LHCN-M2 (cell line): ENCODE measurements at places on chromosomes 5 and 9.

GRCh38 chr5:42089705-42090104 is 164.6 kb downstream of the FBXO4 start:
- DNase-seq: no peak

- DNase-seq: peak; percentile 75
Observed at GRCh38 chr9:33165263-33166151, 1.6 kb downstream of the B4GALT1 start.

DNA sequence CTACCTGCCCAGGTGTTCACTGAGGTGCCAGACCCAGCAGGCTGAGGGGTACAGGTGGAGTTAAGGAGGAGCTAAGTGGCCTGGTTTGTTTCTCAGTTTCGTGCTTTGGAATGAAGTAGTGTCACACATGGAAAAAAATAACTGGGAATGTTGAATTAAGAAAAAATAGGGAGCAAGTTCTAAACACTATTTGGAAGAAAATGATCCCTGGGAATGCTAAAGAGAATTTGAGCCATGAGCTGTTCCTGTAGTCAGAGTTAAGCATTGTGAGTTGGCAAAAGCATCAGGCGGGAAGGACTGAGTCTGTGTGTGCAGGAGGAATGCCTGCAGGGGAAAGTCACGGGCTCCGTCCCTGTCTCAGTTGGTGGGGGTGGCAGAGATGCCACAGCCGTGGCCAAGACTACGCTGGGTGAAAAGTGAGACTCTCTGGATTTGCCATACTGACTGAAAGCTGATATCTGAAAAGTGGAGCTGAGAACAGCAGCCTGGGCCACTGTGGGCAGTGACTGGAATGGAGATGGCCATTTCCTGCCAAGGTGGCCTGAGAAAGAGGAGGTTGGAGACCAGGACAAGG is 37.0 kb downstream of the SYK start:
- no peak for DNase-seq

GRCh38 chr5:53438486-53439472 is 41.6 kb upstream of the FST start:
- peak; percentile 61 for DNase-seq

GRCh38 chr5:7754997-7755596 is 95.8 kb downstream of the CFAP90 start:
- peak; percentile 31 for DNase-seq

- DNase-seq: peak; percentile 67
Observed at GRCh38 chr5:142017832-142018427, 5.1 kb upstream of the GNPDA1 start.

- no peak for DNase-seq
Observed at GRCh38 chr5:143026380-143026779, 256.2 kb downstream of the ARHGAP26 start.

DNA sequence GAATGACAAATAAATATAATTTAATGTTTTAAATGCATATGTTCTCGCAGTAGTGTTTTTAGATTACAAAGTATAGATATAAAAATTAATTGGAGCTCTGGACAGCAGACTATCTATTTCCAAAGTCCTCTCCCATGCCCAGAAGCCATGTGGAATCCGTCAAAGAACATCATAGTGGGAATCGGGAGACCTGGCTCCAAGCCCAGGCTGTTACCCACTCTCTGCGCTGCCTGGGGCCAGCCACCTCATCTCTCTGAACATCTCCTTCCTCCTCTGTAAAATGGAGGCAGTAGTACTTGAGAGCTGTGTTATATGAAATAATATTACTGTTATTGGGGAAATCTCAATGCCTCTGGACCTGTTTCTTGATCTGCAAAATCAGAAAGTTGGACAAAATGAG is 58.1 kb upstream of the SLC30A5 start:
- no peak for DNase-seq

GRCh38 chr5:115435778-115436712 is 108.5 kb downstream of the FEM1C start:
- DNase-seq: no peak

- peak; percentile 59 for DNase-seq
Observed at GRCh38 chr5:104347119-104347708, 784.6 kb upstream of the NUDT12 start.

DNA sequence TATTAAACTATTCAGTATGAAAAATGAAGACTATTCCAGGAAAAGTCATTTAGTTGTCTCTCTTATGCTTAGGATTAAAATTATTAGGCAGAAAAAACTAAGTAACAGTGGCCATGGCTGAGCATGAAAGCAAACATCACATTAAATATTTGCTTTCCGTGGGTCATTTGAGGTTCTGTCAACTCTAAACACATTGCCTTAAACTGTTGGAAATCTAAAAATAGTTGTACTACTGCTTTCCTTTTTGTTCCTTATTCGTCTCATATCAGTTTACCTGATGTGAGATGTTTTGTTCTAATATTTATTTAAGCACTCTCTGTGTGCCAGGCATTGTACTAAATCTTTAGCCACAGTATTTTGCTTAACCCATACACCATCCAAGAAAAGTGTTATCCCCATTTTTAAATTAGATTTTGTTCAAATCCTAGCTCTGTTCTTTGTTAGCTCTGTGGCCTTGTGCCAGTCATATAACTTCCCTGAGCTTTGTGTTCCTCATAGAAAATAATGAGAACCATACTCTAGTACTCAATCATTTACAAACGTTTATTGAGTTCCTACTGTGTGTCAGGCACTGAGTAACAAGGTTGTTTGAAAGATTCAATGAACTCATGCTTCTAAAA is 18.7 kb upstream of the ZNF608 start:
- DNase-seq: no peak

DNA sequence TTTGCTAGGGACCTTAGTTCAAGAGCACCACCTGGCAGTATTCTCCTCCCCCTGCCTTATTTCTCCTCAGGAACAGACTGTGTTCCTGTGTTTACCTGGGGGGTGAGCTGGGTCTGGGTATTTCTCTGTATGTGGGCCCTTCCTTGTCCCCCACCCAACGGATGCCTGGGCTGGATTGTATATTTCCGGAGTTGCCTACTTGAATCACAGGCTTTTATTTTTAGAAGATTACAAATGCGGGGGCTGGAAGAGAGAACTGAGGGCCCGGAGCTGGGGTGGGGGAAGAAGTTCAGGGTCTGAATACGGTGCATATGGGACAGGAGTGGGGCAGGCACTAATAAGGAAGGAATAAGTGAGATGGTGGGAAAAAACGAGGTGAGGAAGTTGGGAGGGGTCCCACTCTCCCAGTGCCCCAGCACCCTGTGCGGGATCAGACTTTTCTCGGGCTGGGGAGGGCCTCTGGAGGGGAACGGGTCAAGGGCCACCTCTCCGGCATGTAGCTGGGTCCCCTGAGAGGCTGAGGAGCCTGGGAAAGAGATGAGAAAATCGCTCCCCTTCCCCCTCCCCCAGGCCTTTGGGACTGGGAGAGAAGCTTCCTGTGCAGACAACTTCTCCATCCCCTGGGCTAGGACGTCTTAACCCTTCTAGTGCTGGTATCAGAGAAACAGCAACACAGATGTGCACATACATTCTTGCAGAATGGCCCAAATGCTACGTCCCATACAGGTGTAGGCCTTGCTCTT is 42.1 kb downstream of the PCDH1 start:
- DNase-seq: no peak

DNA sequence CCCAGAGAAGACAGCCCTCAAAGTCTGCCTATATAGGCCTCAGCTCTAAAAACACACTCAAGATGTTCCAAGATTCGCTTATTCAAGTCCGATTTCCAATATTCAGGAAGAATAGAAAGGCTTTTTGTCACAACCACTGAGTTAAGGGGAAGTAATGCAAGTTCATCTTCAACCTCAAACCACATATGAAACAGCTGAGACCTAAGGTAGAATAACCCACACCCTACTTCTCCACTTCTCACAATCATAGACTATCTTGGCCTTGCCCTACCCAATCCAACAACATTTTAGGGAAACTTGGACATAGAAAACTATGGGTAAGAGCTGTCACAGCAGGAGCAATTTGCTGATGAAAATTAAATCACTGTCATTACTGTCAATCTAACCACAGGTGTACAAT is 152.0 kb upstream of the LRRTM2 start:
- DNase-seq: peak; percentile 59

GRCh38 chr9:27880156-27880555 is 306.9 kb upstream of the C9orf72 start:
- DNase-seq: no peak

GRCh38 chr9:81108391-81108790 is 581.0 kb downstream of the TLE1 start:
- peak; percentile 97 for DNase-seq

DNA sequence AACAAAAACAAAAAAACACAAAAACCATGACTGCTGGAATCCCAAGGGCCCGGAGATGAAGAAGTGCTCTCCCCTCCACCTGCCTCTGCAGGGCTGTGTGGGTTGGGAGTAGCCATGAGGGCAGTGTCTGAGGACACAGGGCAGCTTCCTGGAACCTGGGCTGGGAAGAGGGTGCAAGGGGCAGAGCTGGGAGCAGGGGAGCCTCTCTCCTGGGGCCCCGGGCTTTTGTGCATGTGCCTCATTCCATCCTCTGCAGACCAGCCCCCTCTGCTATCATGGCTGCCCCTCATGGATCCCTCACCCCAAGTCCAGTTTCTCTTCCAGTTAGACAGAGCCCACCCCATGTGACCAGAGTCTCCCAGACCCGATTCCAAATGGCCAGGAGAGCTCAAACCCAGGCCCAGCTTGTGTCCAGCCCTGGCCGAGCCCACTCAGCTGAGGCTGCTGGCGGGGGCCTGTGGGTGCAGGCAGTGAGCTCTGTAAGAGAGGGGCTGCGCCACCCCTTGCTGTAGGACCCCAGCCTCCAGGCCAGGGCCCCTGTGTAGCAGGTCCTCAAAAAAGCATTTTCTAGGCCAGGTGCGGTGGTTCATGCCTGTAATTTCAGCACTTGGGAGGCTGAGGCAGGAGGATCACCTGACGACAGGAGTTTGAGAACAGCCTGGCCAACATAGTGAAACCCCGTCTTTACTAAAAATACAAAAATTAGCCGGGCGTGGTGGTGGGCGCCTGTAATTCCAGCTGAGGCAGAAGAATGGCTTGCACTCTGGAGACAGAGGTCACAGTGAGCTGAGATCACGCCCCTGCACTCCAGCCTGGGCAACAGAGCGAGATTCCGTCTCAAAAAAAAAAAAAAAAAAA is 44.5 kb downstream of the PLPP7 start:
- DNase-seq: no peak

GRCh38 chr5:76406014-76406413 is 2.9 kb downstream of the IQGAP2 start:
- no peak for DNase-seq

DNA sequence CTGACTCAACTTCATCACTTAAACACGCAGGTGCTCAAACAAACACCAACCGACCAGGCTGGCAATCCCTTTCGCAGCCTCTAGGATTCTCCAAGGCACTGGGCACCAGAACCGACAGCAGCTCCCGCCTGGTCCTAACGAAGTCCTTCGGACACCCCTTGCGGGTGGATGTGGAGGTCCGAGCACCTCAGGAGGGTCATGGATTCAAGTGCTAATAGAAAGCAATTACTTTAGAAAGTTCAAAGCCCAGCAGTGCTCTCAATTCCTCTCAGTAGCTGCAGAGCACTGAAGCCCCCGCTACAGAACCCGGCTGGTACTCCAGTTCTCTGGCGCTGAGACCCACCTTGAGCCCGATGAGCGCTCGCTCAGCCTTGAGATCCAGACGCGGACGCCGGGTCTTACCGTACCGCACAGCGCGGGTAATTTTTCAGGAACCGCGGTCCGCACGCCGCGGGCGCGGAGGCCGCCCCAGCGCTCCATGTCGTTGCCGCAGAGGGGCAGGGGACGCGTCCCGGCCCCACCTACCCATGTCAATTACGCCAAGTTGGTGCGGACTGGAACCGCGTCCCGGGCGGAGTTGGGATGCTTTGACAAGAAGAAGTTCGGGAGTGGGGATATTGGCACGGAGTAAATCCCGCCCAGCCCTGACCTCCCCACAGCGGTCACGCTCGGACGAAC is 638 bp downstream of the MARCHF3 start:
- DNase-seq: peak; percentile 82

GRCh38 chr9:75089373-75089766 is 1.1 kb downstream of the OSTF1 start:
- no peak for DNase-seq

- DNase-seq: no peak
Observed at GRCh38 chr9:130297371-130297770, 31.8 kb downstream of the HMCN2 start.

DNA sequence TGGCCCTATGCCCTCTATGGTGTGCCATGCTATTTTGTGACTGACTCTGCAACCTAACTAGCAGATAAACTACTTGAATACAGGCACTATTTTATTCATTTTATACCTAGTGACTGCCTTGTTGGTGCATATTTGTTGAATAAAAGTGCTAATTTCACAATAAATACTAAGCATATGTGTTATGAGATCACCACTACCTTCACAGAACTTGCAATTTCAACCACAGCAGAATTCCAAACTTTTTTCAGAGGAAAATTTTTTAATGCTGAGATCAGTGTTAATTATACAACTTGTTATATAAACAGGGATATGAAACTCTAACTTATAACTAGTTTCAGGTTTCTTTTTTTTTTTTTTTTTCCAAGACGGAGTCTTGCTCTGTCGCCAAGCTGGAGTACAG is 94.8 kb downstream of the NR3C1 start:
- DNase-seq: no peak

- no peak for DNase-seq
Observed at GRCh38 chr9:133098871-133099270, 22.2 kb downstream of the RALGDS start.

- DNase-seq: no peak
Observed at GRCh38 chr5:532521-533242, 8.4 kb upstream of the SLC9A3 start.

GRCh38 chr9:89923961-89924504 is 319.2 kb downstream of the GADD45G start:
- DNase-seq: peak; percentile 13

DNA sequence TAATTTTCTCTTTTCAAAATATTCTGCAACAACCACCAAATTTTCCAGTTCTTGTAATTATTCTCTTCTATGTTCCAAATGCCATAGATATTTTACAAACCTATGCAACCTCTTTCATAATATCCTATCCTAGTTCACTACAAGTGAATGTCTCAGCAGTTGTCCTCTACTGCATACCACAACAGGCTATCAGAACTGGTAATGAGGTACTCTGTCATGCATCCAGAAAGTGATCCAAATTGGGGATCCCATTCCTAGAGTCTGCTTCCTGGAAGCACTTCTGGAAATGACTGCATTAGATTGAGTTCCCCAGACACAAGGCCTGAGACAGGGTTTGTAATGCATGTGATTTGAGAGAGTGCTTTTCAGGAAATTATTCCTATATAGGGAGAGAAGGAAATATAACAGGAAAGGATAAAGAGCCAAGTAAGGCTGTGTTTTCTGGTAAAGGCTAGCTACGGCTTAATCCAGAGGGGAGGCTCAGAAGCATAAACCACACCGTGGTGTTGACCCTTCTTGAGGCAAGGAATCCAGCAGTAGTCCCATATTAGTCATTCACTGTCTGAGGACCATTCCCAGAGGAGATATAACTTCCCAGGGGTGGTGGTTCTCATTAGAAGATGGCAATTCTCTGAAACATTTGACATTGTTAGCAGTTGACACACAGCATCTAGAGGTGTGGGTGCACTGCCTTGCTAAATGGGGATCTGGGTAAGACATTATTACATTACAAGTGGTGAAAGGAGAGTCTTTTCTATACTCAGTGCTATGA is 80.3 kb upstream of the FST start:
- DNase-seq: no peak
